ENCODE measurements at places on chromosomes 13 and 19.
A peak's percentile ranks its signal among the peaks of the same experiment; 100 is the strongest.

- DNase-seq = no peak
These were observed 21.0 kb downstream of the TSHZ3 start for GRCh38 chr19:31328238-31328637.

GRCh38 chr19:7658219-7658686 is 10.6 kb upstream of the RETN start:
- DNase-seq = no peak

GRCh38 chr19:2213799-2214198 is 22.3 kb downstream of the PLEKHJ1 start:
- no peak for DNase-seq

GRCh38 chr13:91609353-91609752 is 210.9 kb downstream of the GPC5 start:
- DNase-seq = no peak

- DNase-seq = no peak
These were observed 13.2 kb downstream of the ING1 start for GRCh38 chr13:110726726-110727125.

DNA sequence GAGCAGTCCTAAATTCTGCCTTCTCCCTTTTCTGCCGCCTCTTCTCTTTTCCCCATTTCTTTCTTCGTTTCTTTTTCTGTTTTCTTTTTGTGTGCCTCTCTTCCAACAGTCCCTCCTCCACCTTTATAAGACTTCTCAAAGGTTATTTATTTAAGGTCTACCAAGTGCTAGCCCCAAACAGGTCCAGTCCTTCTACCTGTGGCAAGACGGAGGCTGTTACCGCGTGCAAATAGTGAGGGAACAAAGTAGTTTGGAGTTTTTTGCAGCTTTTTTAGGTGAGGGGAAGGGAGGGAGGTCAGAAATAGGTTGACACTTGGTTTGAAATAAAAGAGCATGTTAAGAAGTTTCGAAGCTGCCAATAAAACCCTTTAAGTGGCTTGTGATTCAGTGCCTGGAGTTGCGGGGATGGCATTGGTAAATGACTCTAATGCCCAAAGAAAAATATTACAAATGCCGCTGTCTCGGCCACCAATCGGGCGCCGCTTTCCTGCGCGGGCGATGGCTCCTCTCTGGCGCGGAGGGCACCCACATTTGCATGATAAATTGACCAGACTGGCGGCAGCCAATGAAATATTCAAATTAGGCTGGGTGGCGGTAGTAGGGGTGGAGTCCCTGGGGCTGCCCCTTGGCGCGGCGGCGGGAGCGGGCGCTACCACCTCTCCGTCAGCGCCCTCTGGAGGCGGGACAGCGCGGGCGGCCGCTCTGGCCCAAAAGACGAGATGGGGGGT is 7.5 kb upstream of the TSHZ3 start:
- peak; percentile 66 for DNase-seq

DNA sequence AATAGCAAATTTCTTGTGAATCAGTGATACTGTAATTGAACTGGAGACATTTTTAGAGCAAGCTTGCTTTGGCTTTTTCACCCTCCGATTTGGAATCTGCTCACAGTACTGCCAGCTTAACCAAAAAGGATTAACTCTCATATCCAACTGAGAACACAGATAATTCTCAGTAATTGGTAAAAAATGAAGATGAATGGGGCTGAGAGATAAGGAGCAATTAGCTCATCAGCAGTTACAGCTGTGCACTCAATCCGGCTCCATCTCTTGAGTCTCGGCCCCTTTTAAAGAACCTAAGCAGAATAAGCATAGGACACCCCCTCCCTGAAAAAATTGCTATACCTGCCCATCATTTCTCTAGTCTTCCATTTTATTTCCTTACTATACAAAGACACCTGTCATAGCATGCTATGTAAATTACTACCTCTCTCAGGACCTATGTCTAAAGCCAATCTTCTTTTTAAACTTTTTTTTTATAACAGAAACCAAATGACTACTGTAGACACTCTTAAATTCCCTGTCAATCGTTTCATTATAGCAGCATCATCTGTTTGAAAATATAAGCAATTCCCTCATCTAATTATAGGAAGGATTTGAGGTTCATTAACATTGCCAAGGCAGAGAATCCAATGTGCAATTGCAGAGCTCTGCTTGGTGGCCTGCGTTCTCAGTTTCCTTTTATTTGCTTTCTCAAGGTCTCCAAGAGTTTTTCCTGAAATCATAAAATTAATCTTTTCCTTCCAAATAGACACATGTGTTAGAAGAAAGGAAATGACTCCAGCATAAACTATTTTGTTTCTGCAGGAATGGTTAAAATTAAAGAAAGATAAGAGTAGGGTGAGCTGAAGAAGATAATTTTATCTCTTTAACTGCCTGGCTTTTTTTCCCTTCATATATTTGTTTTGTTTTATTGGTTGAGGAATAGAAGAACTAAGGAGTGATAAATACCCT is 242.1 kb downstream of the DACH1 start:
- no peak for DNase-seq

DNA sequence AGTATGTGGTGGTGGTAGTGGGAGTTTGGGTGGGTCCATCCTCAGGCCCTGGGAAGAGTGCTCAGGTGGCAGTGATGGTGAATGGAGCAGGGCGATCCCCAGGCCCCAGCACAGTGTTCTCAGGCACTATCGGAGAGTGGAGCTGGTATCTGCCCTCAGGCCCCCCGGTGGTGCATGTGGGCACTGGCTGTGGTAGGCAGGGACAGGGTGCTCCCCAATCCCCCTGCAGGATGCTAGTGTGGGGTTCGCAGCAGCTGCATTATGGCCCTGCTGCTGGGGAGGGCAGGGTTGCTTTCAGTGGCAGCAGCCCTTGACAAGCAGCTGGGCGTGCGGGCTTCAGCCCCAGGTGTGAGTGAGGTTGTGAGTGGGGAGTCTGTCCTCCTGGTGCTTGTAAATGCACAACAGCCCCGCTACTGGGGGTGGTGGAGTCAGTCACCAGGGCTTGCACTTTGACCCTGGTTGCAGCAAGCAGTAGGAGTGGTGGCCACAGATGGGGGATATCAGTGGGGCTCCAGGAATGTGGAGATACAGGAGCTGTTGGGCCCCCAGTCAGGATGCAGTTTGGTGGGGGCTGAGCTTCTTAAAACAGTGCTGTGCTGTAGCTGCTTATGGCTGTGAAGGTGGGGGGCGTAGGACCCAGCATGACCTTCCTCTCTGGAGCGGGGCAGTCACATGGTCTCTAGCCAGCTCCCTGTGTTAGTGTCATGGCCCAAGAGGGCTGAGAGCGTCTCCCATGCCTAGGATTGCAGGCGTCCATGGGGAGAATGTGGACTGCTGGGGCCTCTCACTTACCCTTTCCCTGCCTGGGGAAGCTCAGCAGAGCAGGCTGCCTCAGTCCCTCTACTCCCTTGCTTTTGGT is 38.7 kb upstream of the ARHGEF7 start:
- no peak for DNase-seq

DNA sequence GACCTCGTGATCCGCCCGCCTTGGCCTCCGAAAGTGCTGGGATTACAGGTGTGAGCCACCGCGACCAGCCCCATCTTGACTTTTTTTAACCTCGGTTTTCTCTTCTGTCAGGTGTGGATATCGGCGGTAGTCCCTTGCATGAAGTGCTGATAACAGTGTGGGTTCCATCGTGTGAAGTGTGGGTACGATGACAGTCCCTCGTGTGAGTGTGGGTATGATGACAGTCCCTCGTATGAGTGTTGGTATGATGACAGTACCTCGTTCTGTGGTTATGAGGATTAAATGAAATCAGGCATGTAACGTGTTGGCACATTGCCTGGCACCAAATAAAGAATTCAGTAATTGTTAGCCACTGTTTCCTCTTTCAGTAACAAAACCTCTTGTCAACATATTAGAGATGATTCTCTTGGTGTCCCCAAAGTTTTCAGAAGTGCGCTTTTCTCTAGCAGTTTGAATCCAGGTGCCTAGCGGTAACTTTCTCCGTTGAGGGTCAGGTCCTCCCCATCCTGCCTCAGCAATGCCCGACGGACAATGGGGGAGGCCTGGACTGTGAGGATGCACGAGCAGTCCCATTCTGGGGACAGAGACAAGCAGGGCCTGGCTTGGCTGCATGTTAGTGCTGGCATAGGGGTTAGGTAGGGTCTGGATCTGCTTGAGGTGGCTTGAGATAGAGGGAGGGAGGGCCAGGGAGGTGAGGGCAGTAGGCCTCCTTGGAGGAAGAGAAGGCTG is 15.3 kb downstream of the GATAD2A start:
- no peak for DNase-seq

DNA sequence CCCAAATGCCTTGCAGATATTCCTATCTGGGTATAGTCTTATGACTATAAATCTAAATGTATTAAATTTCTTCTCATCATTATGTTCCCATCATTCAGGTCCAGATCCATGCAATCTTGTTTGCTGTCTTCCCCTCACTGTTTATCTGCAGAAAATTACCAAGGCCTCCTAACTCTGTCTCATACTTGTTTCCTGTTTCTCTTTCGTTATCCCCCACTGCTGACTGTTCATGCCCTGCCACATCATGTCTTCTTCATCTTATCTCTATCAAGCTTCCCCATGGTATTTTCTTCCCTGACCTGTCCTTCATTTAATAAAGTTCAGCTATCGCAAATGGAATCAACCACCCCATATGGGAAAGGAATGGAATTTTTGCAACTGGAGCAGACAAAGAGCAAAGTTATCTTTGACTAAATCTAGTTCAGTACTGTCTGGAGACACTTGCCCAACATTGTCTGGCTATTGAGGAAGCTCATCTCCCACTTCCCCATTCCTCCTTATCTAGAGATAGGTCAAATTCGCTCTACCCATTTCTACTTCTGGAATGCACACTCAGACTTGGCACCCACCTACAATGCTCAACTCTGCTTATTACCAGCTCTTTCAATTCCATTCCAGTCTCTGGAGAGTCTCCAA is 1358.1 kb downstream of the EFNB2 start:
- DNase-seq = no peak

Data from endothelial cell (in vitro differentiated cells).